ENCODE measurements at places on chromosomes 5 and 9.

- H3K4me1 ChIP-seq, result no peaks in the 10 kb centered on the region
- H3K36me3 ChIP-seq, result no peaks in the 10 kb centered on the region
- H3K4me3 ChIP-seq, result no peak overlapping the region
- no peak overlapping the region for H3K27ac ChIP-seq
- no peak for DNase-seq
These were observed 311.5 kb upstream of the TARS1 start for GRCh38 chr5:33129309-33129708.

- peaks cover 29% of the 10 kb centered on the region for H3K4me1 ChIP-seq
- no peak for DNase-seq
These were observed 8.8 kb downstream of the SPIN1 start for GRCh38 chr9:88396836-88397577.

GRCh38 chr9:8844549-8844948 lies 1045.0 kb upstream of the DMAC1 start:
- no peak overlapping the region for H3K27ac ChIP-seq
- no peaks in the 10 kb centered on the region for H3K4me1 ChIP-seq
- H3K36me3 ChIP-seq, result no peaks in the 10 kb centered on the region
- no peaks in the 10 kb centered on the region for H3K27me3 ChIP-seq
- H3K4me3 ChIP-seq, result no peak overlapping the region

DNA sequence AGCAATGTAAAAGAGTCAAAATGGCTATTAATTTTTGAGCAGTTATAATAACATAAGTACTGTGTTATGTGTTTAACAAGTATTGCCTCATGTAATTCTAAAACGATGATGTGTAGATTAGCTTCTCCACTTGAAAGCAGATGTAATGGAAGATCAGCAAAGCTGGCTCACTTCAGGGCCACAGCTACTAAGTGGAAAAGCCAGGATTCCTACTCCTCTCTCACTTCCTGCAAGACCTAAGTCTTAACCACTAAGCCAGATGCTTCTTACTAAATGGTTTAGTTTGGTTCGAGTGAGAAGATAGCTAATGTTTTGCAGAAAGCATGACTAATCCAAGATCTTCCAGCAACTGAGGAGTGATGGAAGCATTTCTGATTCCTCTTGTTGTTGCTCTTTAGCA lies 15.7 kb upstream of the TNC start:
- H3K36me3 ChIP-seq, result no peaks in the 10 kb centered on the region
- H3K27ac ChIP-seq, result no peak overlapping the region
- no peak for DNase-seq
- H3K27me3 ChIP-seq, result no peaks in the 10 kb centered on the region
- no peaks in the 10 kb centered on the region for H3K4me1 ChIP-seq

DNA sequence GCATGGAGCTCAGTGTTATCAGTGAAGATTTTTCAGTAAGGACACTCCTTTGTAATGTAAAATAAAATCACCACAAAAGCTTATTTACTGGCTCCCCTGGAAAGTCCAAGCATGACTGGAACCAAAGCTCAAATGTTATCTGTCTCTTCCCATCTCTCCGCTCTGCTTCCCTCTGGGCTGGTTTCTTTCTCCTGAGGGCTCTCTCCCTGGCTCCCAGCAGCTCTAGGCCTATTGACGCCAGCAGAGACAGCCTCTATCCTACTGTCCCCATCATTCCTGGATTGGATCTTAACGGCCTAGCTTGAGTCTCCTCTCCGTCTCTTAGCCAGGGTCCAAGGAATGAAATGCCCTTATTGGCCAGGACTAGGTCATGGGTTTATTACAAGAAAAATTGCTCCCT lies 86.1 kb downstream of the TMEM167A start:
- H3K27ac ChIP-seq, result no peak overlapping the region
- H3K4me1 ChIP-seq, result peaks cover 2% of the 10 kb centered on the region
- DNase-seq, result no peak
- no peaks in the 10 kb centered on the region for H3K36me3 ChIP-seq

DNA sequence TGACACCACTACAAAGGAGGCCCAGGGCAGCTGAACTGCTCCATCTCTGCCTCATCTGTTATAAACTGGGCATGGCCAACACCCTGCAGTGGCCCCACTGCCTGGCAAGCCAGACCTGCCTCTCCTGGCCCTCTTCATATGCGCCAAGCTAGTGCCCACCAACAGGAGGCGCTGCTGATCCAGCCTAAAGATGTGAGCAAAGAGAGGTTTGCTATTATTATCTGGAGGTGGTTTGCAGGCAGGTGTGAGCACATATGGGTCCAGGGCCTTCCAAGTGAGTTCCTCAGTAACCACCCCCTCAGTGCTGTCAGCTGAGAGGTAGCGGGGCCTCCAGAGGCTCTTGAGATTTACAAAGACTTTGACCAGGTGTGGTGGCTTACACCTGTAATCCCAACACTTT lies 232.2 kb downstream of the SYK start:
- H3K27me3 ChIP-seq, result no peaks in the 10 kb centered on the region
- H3K36me3 ChIP-seq, result no peaks in the 10 kb centered on the region
- no peak for DNase-seq
- H3K4me3 ChIP-seq, result no peak overlapping the region
- H3K4me1 ChIP-seq, result peaks cover 12% of the 10 kb centered on the region

- no peak for DNase-seq
- H3K27me3 ChIP-seq, result no peaks in the 10 kb centered on the region
- H3K4me3 ChIP-seq, result no peak overlapping the region
- H3K36me3 ChIP-seq, result no peaks in the 10 kb centered on the region
These were observed 45.5 kb upstream of the SPATA31E1 start for GRCh38 chr9:87836951-87837705.

GRCh38 chr5:5572976-5573797 lies 150.7 kb downstream of the ICE1 start:
- no peak for DNase-seq
- H3K4me1 ChIP-seq, result no peaks in the 10 kb centered on the region
- no peaks in the 10 kb centered on the region for H3K36me3 ChIP-seq
- H3K4me3 ChIP-seq, result no peak overlapping the region
- no peak overlapping the region for H3K27ac ChIP-seq
- no peaks in the 10 kb centered on the region for H3K27me3 ChIP-seq

GRCh38 chr5:75885849-75886596 lies 168.8 kb upstream of the POC5 start:
- no peak overlapping the region for H3K4me3 ChIP-seq
- DNase-seq, result peak; percentile 30
- no peak overlapping the region for H3K27ac ChIP-seq
- no peaks in the 10 kb centered on the region for H3K4me1 ChIP-seq

DNA sequence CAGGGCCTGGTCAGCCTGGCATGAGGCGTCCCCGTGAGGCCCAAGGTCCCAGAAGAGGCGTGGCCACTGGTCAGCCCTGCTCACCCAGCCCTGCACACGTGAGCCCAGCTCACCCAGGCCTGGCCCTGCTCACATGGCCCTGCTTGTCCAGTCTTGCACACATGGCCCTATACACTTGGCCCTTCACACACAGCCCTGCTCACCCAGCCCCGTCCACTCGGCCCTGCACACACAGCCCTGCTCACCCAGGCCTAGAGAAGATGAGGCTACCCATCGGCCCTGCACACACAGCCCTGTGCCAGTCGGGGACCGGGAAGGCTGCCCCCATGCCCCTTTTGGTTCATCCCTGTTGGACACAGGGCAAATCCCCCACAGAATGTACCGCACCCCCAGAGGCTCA lies 28.4 kb downstream of the ZDHHC11B start:
- no peak overlapping the region for H3K27ac ChIP-seq
- no peak for DNase-seq
- no peaks in the 10 kb centered on the region for H3K36me3 ChIP-seq

- no peak overlapping the region for H3K4me3 ChIP-seq
- DNase-seq, result no peak
- H3K4me1 ChIP-seq, result no peaks in the 10 kb centered on the region
- H3K36me3 ChIP-seq, result no peaks in the 10 kb centered on the region
- H3K27ac ChIP-seq, result no peak overlapping the region
These were observed 38.8 kb downstream of the RAD50 start for GRCh38 chr5:132595624-132596023.

GRCh38 chr5:65730910-65731309 lies 8.9 kb downstream of the NLN start:
- no peak overlapping the region for H3K4me3 ChIP-seq
- H3K36me3 ChIP-seq, result no peaks in the 10 kb centered on the region
- no peaks in the 10 kb centered on the region for H3K4me1 ChIP-seq

- no peak overlapping the region for H3K4me3 ChIP-seq
- no peaks in the 10 kb centered on the region for H3K36me3 ChIP-seq
These were observed 49.8 kb upstream of the GADD45G start for GRCh38 chr9:89555036-89555415.

Measured in hepatocyte (in vitro differentiated cells).